ENCODE measurements at places on chromosomes 7 and 10.

DNA sequence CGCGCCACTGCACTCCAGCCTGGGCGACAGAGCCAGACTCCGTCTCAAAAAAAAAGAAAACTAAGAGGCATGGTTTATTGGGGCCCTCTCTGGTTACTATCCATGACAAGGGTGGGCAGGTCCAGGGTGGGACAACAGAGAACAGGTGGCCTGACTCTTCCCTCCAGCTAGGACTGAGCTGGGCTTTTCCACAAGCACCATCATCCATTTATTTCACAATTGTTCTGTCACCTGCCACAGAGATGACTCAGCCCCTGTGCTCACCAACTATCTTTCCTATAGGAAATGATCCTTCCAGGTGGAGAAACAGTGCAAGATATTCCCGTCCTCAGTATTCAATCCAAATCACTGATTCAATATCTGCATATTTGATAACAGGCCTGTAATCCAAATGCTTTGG lies 44.9 kb upstream of the MYL10 start:
- no peak for DNase-seq

GRCh38 chr10:29980084-29980483 lies 79.3 kb downstream of the JCAD start:
- no peak for DNase-seq

GRCh38 chr7:80612880-80613279 lies 25.6 kb upstream of the CD36 start:
- DNase-seq = no peak

- DNase-seq = no peak
Measured at GRCh38 chr10:131513445-131513844, 201.9 kb upstream of the TCERG1L start.

DNA sequence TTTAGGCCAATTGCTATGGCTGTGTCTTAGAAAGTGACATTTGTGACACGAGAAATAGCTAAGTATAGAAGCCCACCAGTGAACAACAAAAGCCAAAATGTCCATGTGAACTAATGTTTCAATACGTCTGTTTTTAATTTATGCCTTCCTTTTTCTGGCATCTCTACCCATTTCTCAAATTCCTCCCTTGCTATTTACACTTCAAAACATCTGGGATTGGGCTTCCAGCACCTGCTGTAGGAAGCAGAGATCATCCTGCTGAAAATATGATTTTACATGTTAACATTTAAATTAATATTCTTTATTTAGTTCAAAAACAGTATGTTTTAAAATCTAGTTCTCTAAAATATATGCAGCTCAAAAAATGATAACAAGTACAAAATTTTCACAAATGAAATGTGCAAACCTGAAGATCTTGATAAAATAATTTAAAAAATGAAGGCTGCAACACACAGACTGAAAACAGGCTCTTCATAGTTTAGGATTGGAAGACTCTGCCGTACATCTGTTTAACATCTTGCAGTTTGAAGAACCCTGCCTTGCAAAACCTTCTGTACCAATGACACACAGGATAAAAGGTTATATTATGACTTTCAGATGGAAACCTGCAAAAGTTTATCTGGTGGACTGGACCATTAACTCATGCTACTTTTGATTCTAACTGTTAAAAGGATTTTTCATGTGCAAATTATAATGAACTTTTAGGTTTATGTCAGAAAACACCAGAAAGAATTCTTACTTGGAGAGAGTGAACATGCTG lies 408.4 kb downstream of the SUGCT start:
- no peak for DNase-seq

GRCh38 chr10:3892440-3893425 lies 107.7 kb upstream of the KLF6 start:
- no peak for DNase-seq

DNA sequence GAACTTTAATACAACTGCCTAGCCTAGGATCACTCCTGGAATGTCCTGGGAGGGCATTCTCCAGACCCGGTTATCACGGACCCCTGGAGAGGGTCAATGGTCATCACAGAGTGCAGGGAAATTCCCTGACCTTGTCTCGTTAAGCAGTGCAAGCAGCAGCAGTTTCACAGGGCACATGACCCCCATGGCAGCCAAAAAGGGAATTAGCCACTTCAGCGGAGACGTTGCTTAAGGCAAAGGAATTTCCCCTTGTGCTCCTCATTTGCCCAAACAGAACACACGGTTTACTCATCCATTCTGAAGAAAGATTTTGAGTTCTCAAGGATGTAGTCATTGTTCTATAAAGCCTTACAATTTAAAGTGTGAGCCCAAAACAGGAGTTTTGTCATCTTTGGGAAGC lies 260.3 kb downstream of the SNX13 start:
- DNase-seq = peak; percentile 20

GRCh38 chr10:132186488-132187429 lies at the start of gene DPYSL4:
Gene DPYSL4, plus strand, starts transcription at chr10:132186948. Its CDS starts 116 bp downstream, at chr10:132187064.
- peak; percentile 48 for DNase-seq

GRCh38 chr7:46191776-46192175 lies 270.7 kb upstream of the IGFBP3 start:
- DNase-seq = no peak
